Activated T-cell treated with anti-CD3 and anti-CD28 coated beads for 48 hours (primary cell): ENCODE measurements at places on chromosomes 13 and 19.
A peak's percentile ranks its signal among the peaks of the same experiment; 100 is the strongest.

DNA sequence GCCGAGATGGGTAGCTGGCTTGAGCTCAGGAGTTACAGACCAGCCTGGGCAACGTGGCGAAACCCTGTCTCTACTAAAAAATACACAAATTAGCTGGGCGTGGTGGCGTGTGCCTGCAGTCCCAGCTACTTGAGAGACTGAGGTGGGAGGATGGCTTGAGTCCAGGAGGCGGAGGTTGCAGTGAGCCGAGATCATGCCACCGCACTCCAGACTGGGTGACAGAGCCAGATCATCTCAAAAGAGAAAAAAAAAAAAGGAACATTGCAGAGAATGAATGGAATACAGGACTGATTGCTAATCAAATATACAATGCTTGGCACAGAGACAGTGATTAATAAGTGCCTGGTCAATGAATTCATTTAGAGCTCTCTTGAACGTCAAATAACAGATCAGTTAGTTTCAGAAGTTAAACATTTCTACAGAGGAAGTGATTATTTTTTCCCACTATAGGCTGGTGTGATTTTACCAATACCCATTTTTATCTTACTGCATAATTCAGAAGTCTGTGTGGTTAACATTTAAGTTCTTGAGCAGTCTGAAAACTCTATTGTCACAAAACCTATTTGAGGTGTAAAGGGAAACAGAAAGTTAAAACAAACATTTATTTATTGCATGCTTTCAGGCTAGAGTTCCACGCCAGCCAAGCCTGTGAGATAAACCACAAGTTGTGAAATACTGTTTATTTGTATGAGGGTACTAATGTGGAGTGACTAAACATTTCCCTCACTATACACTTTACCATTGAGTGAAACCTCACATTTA is 7.7 kb upstream of the TBC1D4 start:
- DNase-seq, result no peak

GRCh38 chr13:37417060-37417441 is 181.5 kb downstream of the POSTN start:
- DNase-seq, result no peak

DNA sequence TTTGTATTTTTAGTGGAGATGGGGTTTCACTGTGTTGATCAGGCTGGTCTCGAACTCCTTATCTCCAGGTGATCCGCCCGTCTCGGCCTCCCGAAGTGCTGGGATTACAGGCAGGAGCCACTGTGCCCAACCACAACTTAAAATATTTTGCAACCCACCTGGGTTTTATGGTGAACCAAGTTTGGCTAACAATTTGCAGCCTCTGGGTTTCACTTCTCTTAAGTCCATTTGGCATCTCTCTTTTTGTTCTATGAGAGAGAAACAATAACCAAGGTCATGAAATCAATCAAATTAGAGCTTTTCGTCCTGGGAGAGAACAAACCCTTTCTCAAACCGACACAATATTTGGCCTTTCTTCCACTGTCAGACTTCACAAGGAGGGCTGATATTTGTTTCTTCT is 5.6 kb upstream of the SMAD9 start:
- DNase-seq, result no peak

DNA sequence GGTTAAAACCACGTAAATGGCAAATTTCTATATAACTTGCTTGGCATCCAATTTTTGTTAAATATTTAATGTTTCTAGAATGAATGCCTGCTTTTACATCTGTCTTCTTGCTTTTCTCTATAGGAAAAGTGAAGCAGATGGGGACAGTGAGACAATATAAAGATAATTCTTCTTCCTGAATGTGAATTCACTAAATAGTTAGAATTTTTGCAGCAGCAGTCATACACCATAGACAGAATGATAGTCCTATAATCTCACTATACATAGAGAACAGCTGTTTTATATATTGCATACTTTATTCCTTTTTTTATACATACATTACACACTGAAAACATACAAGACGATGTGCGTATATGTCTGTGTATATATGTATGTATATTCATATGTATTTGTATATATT is 1127.3 kb downstream of the PCDH9 start:
- DNase-seq, result no peak

DNA sequence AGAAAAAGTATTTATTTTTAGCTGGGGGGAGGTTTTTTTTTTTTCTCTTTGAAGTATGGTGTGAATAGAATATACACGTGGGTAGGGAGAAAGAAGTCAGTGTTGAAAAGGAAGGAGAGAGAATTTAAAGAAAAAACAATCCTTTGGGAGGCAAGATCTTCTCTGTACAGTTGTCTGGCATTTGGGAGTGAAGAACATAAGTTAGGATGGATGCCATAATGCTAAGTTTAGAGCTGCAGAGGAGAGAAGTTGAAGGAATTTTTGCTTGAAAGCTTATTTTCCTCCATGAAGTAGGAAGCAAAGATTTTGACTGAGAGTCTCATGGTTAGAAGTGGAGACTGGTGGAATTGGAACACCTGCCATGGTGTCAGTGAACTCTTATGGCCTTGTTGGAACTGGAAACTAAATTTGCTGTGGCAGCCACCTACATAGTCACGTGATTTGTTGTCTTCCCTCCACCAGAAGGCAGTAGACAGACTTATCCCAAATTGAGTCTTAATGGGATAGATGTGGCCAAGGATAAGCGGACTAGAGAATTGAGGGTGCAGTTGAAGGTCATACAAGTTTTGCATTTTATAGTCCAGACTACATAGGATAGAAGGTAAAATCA is 22.0 kb downstream of the NDFIP2 start:
- no peak for DNase-seq

DNA sequence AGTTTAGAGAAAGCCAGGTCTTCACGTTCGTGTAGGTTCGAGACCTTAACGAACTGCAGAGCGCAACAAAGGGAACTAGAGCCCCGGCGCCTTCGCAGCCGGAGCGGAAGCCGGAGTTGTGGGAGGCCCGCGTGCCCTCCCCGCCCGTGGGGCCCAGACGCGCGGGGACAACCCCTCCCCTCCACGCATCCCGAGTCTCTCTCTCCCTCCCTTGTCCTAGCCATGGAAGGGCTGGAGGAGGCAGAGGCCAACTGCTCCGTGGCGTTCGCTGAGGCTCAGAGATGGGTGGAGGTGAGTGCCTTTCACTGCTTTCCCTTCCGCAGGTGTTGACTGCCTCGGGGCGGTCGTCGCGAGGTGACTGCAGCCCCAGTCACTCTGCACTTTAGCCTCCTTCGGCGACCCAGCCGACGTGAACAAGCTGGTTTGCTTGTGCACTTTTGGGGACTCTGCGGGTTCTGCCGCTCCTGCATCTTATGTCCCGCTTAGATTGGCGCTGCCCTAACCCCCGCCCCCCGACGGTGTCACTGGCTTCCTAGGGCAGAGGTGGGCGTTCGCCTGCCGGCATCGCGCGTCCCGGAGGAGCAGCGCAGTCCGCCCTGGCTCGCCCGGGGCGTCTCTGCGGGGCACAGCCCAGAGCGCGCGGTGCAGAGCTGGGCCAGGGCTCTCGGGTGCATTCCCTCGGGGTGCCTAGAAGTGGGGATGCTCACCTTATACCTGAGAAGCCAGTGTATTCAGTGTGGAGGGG is 478 bp downstream of the LMO7 start:
- DNase-seq, result peak; percentile 27

DNA sequence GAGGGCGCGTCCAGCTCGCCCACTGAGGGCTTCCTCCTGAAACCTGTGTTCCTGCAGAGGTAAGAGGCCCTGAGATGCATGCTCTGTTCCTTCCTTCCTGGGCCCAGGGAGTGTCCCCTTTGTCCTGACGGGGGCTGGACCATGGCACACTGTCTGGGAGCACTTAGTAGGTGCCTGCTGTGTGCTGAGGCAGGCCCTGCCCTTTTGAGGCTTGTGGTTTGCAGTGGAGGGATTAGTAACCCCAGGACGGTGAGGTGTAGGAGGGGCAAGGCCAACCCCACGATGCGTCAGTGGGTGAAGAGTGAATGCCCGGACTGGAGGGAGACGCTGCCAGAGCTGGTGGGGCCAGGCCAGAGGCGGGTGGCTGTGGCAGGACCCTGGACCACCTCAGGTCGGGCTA is 11.2 kb upstream of the F2RL3 start:
- DNase-seq, result no peak

DNA sequence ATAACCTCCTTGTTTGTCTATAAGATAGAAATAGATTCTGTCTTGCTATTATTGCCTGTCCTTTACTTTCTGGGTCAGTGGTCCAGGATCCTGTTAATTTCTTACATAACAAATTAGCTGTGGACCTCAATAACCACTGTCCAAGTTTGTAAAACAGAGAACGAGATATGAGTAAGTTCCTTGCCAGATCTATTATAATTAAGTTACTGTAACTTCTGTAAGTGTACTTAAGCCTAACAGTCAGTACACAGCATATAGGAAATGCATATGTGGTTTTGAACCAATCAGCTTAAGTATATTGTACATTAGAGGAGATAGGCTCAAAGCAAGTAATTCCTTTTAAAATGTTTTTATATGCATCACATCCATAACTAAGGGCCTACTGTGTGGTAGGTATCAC is 34.9 kb downstream of the HTR2A start:
- DNase-seq, result no peak

DNA sequence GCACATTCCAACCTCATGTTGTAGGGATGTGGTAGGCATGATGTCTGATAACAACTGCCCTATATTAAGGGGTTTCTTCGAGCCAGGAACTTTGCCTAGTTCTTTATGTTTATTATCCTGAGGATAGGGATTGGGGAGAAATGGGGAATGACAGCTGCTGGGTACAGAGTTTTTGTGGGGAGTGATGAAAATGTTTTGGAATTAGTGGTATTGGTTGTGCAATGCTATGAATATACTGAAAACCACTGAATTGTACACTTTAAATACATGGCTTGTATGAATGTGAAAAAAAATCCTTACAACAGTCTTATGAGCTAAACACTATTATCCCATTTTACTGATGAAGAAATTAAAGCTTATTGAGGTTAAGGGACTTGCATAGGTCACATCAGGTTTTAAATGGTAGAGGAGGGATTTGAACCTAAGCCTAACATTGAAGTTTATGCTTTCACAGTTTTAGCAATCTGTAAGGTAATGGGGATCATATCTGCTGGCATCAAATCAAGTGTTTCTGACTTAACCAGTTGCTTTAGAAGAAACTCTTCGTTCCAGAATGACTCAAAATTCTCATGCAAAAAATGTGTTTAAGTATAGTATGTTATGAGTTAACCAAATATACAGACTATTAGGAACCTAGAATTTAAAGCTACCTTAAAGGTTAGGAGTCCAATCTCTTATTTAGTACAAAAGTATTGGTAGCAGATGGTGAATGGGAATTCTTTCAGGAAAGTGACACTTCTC is 61.4 kb downstream of the ERCC5 start:
- no peak for DNase-seq

GRCh38 chr13:98143157-98143553 is 261 bp downstream of the FARP1 start:
- no peak for DNase-seq

- no peak for DNase-seq
Measured at GRCh38 chr13:103539265-103539664, 473.0 kb upstream of the SLC10A2 start.

GRCh38 chr13:32895296-32895695 is 120.9 kb upstream of the KL start:
- no peak for DNase-seq

- DNase-seq, result no peak
Measured at GRCh38 chr19:40449506-40449905, 5.4 kb upstream of the SERTAD3 start.

DNA sequence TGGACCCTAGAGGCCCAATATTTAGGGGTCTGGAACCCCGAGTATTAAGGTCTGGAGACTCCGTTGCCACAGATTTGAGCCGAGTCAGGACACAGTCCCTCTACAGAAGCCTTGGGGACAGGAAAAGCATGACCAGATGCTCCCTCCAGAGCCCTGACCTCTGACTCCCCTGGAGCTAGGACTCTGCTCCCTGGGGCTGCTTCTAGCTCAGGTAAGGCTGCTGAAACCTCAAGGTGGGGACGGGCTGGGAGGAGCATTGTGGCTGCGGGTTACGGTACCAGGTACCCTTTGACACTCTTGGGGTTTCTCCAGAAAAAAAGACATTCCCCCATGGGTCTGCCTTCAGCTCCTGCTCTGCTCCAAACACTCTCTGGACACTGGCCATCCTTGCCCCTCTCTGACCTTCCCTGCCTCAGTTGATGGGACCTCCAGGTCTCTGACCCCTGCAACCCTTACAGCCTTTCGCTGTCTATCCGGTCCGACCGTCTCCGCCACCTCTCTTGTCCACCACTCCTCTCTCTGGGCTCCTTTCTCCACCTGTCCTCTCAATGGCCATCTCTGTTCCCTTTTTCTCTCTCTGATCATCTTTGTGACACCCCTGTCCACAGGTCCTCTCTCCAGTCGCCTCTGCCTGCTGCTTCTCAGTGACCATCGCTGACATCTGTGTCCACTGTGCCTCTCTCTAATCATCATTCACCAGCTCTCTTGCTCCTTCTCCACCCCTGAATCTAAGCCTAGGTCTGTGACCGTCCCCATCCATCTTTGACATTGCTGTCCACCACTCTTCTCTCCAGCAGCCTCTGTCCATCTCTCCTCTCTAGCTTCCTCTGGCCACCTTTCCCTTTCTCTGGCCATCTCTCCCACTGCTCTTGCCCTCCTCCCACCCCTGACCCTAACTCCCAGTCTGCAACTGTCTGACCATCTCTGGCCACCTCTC is 1.4 kb downstream of the LRFN3 start:
- no peak for DNase-seq

DNA sequence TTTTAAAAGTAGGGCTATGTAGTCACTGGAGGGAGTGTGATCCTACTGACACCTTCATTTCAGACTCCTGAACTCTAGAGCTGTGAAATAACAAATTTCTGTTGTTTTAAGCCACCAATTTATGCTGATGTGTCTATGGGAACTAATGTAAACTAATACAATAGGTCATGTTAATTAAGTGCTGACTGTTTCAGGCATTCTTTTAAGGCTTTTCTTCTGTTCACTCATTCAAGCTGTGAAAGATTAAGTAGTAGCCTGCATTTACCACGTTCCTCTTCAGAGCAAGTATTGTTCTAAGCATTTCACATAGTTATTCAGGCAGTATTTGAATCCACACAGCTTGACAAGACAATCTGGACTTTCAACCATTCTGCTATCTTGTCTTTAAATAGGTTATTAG is 1135.0 kb downstream of the SLITRK1 start:
- no peak for DNase-seq

- DNase-seq, result no peak
Measured at GRCh38 chr19:28168557-28168956, 1044.4 kb downstream of the UQCRFS1 start.

- DNase-seq, result no peak
Measured at GRCh38 chr13:40666933-40667621, 636 bp upstream of the FOXO1 start.

DNA sequence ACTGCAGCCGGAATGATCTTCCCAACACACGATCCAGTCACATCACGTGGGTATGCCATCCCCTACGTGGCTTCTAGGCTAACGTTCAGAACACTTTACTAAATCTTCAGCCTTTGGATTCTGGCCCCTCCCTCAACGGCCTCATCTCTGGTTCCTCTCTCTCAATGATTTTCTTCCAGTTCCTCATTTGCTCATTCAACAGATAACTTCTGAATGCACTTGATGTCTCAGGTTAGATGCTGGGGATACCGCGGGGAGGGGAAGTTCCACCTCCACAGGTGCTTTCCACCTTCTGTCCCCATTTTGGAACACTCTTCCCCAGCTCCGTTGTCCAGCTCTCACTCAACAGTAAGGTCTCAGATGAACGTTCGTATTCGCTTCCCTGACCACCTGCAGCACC is 66.1 kb downstream of the ATP7B start:
- DNase-seq, result no peak
